ENCODE measurements at places on chromosomes 2 and 18.

DNA sequence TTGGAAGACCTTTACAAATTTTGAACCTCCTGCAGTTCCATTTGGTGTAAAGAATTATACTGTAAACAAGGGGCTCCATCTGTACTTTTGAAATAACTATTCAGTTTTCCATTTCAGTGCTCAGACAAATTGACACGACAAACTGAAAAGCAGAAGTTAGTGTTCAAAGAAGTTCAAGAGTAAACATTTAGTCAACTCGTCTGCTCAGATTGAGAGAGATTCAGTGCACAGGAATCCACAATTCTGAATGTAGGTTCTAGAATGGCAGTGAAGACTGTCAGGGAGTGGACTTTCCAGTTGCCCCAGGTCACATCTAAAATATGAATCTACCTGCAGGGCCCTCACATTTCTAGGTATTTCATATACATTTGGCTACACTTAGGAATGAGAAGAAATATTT is 322.3 kb upstream of the TCF4 start:
- DNase-seq: no peak

- DNase-seq: no peak
These were observed 408.1 kb downstream of the THSD7B start for GRCh38 chr2:137173463-137173862.

GRCh38 chr18:12005538-12006487 is 24.5 kb downstream of the IMPA2 start:
- no peak for DNase-seq

GRCh38 chr18:46211816-46212215 is 107.6 kb downstream of the HAUS1 start:
- DNase-seq: no peak

DNA sequence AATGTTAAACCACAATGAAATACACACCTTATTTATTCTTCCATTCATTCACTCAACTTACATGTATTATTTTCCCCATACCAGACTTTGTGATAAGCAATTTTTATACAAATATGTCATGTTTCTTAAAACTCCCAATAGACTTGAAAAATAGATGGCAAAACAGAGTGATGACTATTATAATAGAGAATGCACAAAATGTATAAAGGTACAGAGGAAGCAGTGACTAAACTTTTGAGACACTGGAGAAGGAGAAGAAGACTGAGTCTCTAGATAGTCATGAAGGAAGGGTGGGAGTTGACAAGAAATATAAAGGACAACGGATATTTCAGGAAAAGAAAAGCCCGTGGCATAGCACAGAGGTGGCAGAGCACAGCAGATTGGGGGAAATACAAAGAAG is 198.1 kb upstream of the SLC39A10 start:
- DNase-seq: no peak

DNA sequence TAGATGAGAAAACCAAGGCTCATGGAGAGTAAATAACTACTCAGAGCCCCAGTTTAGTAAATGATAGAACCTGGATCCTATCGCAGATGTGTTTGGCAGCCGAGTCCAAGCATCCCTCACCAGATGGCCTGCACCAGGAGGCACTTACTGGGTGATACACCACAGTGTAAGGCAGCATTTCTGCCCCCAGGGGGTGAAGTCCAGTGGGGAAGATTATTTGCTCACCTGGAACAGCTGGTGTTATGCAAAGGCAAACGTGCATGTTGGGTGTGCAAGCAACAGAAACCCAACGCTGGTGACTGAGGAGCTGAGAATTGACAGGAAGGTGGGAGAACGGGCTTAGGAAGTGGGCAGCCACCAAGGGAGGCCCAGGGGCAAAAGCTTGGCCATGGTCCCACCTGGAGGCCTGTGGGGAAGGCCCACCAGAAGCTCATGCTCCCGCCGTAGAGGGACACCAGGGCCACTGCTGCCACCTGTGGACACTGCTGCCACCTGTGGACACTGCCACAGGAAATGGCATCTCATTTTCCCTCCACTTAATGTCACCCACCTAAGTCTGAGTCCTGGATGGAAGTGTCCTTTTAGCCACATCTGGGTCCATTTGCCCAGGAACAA is 100.6 kb downstream of the TFCP2L1 start:
- DNase-seq: no peak

- DNase-seq: no peak
These were observed 43.2 kb downstream of the SCG2 start for GRCh38 chr2:223558970-223559369.

DNA sequence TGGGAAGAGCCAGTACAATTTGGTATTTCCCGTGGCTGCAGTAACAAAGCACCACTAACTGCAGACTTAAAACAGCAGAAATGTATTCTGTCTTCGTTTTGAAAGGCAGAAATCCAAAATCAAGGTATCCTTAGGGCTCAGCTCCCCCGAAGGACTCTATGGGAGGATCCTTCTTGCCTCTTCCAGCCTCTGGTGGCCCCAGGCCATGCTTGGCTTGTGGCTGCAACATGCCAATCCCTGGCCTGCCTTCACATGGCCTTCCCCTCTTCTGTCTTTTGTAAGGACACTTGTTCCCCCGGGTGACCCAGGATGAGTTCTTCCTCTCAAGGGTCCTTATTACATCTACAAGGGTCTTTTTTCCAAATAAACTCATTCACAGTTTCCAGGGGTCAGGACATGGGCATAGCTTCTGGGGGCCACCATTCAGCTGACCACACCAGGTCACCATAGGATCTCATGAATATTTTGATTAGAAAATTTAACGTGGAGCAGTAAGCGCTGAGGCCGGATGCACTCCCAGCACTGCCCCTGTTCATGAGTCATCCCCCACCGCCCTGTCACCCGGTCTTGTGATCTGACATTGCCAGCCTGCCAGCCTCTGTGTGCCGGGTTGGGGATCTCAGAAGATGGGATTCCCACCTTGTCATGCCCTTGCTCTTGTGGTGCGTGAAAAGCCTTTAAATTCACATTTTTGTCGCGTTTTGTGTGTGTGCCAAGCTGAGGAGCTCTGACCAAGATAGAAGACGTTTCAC is 61.2 kb upstream of the B3GNT7 start:
- DNase-seq: no peak

- no peak for DNase-seq
These were observed 113.7 kb downstream of the SPOPL start for GRCh38 chr2:138615257-138615656.

DNA sequence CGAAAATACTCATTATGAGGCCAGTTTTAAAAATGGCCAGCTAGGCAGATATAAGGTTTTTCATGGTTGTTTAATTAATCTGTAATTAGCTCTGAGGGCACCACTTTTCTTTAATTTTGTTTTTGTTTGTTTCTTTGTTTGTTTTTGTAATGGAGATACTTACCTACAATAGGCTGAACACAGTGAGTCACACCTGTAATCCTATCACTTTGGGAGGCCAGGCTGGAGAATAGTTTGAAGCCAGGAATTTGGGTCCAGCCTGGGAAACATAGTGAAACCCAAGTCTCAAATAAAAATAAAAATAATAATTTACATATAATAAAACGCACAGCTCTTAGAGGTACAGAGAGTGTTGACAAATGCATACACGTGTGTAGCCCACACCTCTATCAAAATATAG is 56.8 kb upstream of the MSH2 start:
- no peak for DNase-seq

GRCh38 chr2:231542136-231542535 is 11.9 kb upstream of the NMUR1 start:
- DNase-seq: no peak

GRCh38 chr2:54909001-54909400 is 141.2 kb downstream of the RTN4 start:
- no peak for DNase-seq

GRCh38 chr2:162656516-162656915 is 182.1 kb downstream of the KCNH7 start:
- no peak for DNase-seq

GRCh38 chr2:231293163-231293562 is 94.7 kb downstream of the ARMC9 start:
- no peak for DNase-seq

DNA sequence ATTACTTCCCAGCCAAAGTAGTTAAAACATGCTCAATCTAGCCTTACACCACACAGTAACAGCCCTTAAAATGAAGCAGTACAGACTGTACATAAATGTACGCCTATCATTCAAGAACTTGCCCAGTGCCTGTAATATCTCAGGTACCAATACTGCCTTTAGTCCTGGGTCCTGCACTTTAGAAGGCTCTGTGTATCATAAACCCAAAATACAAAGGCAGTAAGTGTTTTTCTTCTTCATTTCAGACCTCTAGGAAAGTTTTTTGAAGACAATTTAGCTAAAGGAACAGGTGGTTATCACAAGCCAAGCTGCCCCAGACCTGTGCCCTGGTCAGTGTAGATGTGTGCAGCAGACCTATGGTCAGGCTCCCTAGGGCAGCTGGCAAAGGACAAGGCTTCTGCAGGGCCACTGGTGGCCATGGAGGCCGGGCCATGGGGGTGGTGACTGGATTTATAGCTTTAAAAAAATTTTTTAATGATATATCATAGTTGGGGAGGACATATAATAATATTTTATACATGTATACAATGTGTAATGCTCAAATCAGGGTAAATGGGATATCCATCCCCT is 18.8 kb downstream of the LPIN2 start:
- no peak for DNase-seq
